ENCODE measurements at places on chromosomes 2 and 18.
A peak's percentile ranks its signal among the peaks of the same experiment; 100 is the strongest.

- no peaks in the 10 kb centered on the region for H3K36me3 ChIP-seq
- H3K27ac ChIP-seq, result no peak overlapping the region
- no peaks in the 10 kb centered on the region for H3K27me3 ChIP-seq
- H3K4me1 ChIP-seq, result peaks cover 3% of the 10 kb centered on the region
Observed at GRCh38 chr2:220226546-220226945, 599.1 kb downstream of the SLC4A3 start.

GRCh38 chr2:42099438-42100173 is 51.8 kb downstream of the PKDCC start:
- H3K4me3 ChIP-seq, result no peak overlapping the region
- peak overlapping the region; percentile 90 for H3K27ac ChIP-seq
- H3K4me1 ChIP-seq, result peaks cover 54% of the 10 kb centered on the region
- no peak for DNase-seq
- no peaks in the 10 kb centered on the region for H3K36me3 ChIP-seq
- H3K27me3 ChIP-seq, result no peaks in the 10 kb centered on the region

DNA sequence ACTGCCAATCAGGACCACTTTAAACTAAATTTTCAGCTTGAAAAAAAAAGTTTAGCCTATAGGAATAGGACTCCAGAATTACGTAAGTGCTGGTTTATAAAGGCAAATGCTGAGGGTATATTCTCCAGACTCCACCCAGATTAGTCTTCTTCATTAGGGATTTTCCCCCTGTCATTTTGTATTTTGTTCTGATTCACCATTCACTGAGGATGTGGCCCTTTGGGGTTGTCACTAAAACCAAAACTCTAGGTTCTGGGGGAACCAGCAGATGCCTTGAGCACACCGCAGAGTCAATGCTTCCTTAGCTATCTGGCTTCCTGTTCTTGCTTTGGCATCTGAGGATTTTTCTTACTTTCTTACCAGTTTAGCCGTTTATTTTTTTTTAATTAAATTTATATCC is 10.5 kb downstream of the SCYGR4 start:
- no peaks in the 10 kb centered on the region for H3K4me1 ChIP-seq
- no peak overlapping the region for H3K4me3 ChIP-seq
- no peaks in the 10 kb centered on the region for H3K27me3 ChIP-seq
- DNase-seq, result no peak

GRCh38 chr2:187988348-187988747 is 303.3 kb upstream of the GULP1 start:
- DNase-seq, result no peak
- H3K4me3 ChIP-seq, result no peak overlapping the region
- no peaks in the 10 kb centered on the region for H3K36me3 ChIP-seq
- peaks cover 28% of the 10 kb centered on the region for H3K4me1 ChIP-seq
- no peaks in the 10 kb centered on the region for H3K27me3 ChIP-seq

GRCh38 chr2:222320436-222321395 is 21.9 kb upstream of the PAX3 start:
- no peak overlapping the region for H3K27ac ChIP-seq
- no peak for DNase-seq
- peaks cover 18% of the 10 kb centered on the region for H3K27me3 ChIP-seq
- peak overlapping the region; percentile 65 for H3K4me3 ChIP-seq
- peaks cover 9% of the 10 kb centered on the region for H3K4me1 ChIP-seq

DNA sequence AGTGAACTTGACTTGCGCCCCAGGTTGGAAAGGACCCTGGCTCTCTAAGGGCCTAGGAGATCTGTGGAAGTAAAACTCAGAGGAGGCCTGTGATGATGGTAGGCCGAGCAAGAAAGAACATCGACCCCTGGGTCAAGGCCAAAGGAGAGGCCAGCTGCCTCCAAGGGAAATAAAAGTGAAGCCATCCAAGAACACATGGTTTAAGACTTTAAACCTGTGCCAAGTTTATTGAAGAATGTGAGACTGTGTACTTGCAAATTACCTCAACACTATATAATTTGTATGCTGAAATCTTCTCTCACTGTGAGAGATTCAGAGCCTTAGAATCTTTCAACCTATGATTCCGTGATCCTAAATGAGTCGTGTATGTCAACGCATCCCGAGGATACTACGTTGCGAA is 40.7 kb upstream of the COBLL1 start:
- H3K4me1 ChIP-seq, result peaks cover 5% of the 10 kb centered on the region
- no peak overlapping the region for H3K27ac ChIP-seq
- H3K4me3 ChIP-seq, result no peak overlapping the region

GRCh38 chr2:29719639-29720038 is 201.7 kb downstream of the ALK start:
- H3K36me3 ChIP-seq, result no peaks in the 10 kb centered on the region
- DNase-seq, result no peak
- H3K4me3 ChIP-seq, result no peak overlapping the region
- H3K27ac ChIP-seq, result no peak overlapping the region

DNA sequence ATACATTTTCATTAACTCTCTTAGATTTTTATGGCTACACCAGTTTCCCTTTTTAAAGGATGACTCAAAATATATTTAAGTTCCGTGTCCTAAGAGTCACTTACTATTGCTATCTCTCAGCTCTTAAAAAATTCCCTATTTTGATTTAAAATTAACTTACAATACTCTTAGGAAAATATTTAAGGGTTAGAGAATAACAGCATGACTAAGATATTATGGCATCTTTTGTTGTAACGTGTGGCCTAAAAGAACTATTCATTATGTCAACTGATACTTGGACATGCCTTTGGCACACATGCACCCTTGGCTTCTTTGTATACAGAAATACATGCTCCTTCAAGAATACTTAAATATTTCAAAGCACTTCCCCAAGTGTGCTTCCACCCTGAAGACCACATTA is 42.3 kb downstream of the SCN3A start:
- H3K4me1 ChIP-seq, result no peaks in the 10 kb centered on the region
- H3K27ac ChIP-seq, result peak overlapping the region; percentile 2
- H3K27me3 ChIP-seq, result no peaks in the 10 kb centered on the region

- H3K27me3 ChIP-seq, result no peaks in the 10 kb centered on the region
- no peak overlapping the region for H3K27ac ChIP-seq
- no peaks in the 10 kb centered on the region for H3K4me1 ChIP-seq
- no peak overlapping the region for H3K4me3 ChIP-seq
- no peak for DNase-seq
Observed at GRCh38 chr2:32760628-32761027, 132.8 kb downstream of the TTC27 start.

DNA sequence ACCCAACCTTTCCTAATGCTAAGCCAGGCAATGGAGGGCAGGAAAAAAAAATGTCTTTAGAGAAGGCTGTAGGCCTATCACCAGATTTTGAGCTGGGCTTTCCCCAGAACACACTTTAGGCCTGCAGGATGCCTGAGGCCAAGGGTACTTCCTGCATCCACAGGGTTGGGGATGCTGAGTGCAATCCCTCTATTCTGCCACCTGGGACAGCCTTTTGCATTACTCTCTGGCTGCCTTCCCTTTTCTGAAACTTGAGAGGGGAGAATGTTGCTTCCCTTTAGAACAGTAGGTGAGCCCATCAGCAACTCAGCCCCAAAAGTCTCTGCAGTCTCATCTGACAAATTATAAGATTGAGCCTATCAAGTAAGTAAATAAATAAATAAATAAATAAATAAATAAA is 195.2 kb downstream of the SLC8A1 start:
- no peaks in the 10 kb centered on the region for H3K4me1 ChIP-seq
- no peaks in the 10 kb centered on the region for H3K36me3 ChIP-seq
- H3K4me3 ChIP-seq, result no peak overlapping the region
- no peak overlapping the region for H3K27ac ChIP-seq
- H3K27me3 ChIP-seq, result no peaks in the 10 kb centered on the region

All from thoracic aorta (tissue), 2 donors.